ENCODE measurements at places on chromosomes 7 and 10.

- no peak for DNase-seq
Measured at GRCh38 chr7:1355568-1356340, 103.5 kb downstream of the MICALL2 start.

DNA sequence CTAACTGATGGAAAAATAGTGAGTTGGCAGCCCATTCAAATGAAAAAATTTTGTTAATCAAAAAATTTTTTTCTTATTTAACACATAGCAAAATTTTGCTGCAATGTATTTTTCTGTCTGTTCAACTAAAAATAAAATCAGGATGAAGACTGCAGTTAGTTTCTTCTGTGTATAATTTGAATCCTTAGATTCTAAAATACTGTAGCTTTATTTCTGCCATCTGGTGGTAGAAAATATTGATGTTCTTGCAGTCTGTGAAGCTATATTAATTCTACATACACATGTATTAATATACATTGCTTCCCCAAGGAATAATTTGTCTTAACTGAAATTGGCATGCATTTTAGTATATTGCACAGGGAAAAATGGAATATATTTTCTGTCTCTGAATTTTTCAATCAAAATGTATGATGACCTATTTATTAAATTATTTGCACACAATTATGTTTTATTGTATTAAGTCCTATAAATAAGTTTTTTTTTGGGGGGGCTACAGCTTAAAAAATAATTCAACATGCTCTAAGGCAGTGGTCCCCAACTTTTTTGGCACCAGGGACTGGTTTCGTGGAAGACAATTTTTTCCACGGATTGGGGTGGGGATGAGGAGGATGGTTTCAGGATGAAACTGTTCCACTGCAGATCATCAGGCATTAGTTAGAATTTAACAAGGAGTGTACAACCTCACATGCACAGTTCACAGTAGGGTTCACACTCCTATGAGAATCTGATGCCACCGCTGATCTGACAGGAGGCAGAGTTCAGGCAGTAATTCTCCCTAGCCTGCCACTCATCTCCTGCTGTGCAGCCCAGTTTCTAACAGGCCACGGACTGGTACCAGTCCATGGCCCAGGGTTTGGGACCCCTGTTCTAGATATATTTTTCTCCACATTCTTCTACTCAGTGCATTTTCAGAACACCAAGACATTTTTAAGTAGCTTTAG lies 119.4 kb downstream of the GNAT3 start:
- DNase-seq = no peak

DNA sequence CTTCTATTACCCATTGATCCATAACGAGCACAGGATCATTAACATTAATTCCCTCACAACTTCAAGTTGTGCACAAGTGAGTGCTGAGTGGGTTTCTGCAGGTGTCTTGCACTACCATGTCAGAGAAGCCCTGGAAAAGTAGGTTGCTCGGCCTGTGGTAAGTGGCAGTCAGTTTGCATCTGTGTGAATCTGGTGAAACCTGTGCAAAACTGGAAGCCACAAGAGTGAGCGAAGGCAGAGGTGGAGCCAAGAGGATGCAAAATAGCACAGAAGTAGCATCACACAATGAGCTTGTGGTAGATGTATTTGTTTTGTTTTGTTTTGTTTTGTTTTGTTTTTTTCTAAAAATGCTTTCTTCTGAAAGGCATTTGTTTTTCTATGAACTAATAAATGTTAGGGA lies 181.5 kb downstream of the THSD7A start:
- no peak for DNase-seq

DNA sequence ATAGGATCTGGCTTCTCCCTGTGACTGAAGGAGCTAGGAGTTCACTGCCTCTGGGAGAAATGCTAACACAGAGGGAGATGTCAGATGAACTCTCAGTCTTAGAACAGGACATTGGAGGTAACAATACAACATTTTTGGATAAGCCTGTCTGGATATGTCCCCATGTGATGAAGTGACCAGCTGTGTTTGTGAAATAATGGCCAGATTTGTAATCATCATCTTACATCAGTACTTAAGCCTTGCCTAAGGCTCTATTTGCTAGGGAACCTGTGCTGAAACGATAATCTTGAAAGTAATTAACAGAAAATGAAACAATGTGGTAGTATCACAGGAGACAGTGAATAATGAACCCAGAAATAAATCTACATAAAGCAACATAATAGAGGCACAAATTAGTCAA lies 56.2 kb downstream of the CRPPA start:
- no peak for DNase-seq

- DNase-seq = no peak
Measured at GRCh38 chr7:148014001-148014400, 576.6 kb upstream of the C7orf33 start.

GRCh38 chr10:132449051-132449810 lies 52.2 kb downstream of the PWWP2B start:
- DNase-seq = no peak

- no peak for DNase-seq
Measured at GRCh38 chr10:105183536-105183935, 542.4 kb downstream of the SORCS3 start.

GRCh38 chr7:16083931-16084330 lies 337.4 kb downstream of the CRPPA start:
- no peak for DNase-seq

- no peak for DNase-seq
Measured at GRCh38 chr10:69962746-69963135, 89.9 kb upstream of the MACROH2A2 start.

- no peak for DNase-seq
Measured at GRCh38 chr7:15922002-15922401, 235.5 kb upstream of the MEOX2 start.

GRCh38 chr10:48982584-48982983 lies 42.9 kb upstream of the LRRC18 start:
- no peak for DNase-seq

GRCh38 chr10:91589658-91590035 lies 43.2 kb downstream of the PPP1R3C start:
- DNase-seq = no peak

- DNase-seq = no peak
Measured at GRCh38 chr7:36497775-36498174, 108.1 kb downstream of the ANLN start.
